M059J (cell line): ENCODE measurements at places on chromosomes 1 and 21.
A peak's percentile ranks its signal among the peaks of the same experiment; 100 is the strongest.

DNA sequence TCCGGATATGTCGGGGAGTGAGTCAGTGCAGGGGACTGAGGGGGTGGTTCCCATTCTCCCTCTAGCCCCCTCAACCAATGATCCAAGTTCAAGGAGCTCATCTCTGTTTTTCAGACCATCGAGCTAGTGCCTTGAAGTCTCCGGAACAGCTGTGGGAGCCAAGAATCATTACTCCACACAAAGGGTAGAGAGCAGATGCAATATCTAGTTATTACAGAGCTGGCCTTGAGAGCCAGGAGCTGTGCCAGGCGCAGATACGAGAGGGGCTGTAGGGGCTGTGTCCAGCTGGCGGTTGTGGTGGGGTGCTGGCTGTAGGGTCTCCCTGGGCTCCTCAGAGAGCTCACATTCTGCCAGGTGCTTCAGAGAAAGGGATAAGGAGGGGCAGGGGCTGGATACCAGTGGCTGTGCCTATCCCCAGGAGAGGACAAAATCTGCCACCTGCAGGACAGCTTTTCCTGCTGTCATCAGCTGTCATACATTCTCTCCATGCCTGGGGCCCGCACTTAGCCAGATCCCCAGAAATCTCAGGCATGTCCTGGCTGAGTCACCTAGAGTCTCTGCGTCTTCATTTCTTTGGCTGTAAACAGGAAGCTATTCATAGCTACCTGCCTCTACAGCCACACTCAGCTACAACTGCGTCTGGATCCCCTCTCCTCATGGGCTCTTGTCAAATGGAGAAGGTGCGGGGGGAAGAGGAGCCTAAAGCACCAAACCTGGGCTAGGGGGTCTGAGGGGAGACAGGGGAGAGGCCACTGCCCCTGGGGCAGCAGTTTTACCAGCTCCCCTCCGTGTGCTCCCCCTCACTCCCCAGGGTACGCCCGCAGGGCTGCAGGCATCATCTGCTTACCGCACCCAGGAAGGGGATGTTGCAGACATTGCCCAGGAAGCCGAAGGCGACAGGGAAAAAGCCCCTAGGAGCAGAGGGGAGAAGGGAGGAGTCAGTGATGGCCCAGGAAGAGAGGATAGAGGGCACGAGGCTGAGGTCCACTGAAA, 2.4 kb upstream of the KISS1 start:
- peak; percentile 96 for DNase-seq

- peak; percentile 77 for DNase-seq
Observed at GRCh38 chr1:202599669-202600431, 110.4 kb downstream of the SYT2 start.

GRCh38 chr1:27118440-27118689, 36.6 kb downstream of the SLC9A1 start:
- DNase-seq: no peak

- DNase-seq: no peak
Observed at GRCh38 chr1:211816586-211816985, 14.0 kb downstream of the LPGAT1 start.

DNA sequence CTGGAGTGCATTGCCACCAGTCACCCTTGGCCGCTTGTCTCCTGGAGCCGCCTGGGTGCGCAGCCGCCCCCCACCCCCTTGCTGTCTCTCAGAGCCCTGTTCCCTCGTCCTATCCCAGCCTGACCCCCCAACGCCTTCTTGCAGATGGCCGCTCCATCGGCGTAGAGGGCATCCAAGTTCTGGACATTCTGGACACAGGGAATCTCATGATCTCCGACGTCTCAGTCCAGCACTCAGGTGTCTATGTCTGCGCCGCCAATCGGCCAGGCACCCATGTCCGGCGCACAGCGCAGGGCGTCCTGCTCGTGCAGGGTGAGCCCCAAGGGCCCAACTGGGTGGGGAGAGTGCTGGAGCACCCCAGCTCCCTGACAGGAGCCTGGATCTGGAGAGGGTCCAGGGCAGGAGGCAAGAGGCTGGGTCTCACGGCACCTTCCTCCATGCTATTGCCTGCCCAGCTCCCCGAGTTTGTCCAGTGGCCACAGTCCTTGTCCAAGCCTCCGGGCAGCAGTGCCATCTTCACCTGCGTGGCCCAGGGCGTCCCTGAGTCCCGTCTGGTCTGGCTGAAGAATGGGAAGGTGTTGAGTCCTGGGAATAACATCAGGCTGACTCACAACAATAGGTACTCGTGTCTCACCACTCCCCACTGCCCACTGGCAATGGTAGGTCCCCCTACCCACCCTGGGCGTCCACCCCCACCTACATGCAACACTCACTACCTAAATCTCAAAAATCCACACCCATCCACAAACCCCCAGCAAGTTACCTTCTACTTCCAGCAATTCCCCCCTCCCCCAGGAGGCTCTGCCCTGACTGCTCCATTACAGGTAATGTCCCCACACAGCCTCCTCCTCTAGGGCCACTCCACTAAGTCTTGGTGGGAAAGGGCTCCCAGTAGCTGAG, 24.6 kb downstream of the SLC27A3 start:
- no peak for DNase-seq

DNA sequence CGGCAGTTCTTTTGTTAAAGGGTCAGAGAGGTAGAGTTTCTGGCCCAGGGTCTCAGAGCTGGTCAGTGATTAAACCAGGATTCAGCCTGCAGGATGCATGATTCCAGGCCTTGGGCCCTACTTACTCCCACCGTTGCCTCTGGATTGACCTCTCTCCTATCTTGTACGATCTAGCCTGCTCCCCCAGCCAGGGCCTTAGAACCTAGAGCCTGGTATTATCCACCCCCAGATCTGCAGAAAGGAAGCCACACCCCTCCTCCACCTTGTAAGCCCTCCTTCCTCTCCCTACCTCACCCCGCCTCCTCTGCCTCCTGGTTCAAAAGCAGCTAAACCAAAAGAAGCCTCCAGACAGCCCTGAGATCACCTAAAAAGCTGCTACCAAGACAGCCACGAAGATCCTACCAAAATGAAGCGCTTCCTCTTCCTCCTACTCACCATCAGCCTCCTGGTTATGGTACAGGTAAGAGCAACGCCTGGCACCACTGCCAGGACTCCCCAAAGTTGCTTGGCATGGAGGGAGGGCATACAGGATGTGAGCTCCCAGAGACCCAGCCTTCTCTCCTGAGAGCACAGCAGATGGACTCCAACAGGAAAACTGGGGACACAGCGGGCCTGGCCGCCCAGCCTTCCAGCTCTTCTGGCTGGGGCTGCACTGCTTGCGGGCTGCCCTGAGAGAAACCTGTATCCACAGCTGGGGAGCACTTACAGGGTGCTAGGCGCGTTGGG, at the start of gene CD52:
Gene CD52 (plus strand): TSS at position 347 of the 726 bp plus-strand sequence. CDS start 60 bp downstream, at position 407.
- no peak for DNase-seq

DNA sequence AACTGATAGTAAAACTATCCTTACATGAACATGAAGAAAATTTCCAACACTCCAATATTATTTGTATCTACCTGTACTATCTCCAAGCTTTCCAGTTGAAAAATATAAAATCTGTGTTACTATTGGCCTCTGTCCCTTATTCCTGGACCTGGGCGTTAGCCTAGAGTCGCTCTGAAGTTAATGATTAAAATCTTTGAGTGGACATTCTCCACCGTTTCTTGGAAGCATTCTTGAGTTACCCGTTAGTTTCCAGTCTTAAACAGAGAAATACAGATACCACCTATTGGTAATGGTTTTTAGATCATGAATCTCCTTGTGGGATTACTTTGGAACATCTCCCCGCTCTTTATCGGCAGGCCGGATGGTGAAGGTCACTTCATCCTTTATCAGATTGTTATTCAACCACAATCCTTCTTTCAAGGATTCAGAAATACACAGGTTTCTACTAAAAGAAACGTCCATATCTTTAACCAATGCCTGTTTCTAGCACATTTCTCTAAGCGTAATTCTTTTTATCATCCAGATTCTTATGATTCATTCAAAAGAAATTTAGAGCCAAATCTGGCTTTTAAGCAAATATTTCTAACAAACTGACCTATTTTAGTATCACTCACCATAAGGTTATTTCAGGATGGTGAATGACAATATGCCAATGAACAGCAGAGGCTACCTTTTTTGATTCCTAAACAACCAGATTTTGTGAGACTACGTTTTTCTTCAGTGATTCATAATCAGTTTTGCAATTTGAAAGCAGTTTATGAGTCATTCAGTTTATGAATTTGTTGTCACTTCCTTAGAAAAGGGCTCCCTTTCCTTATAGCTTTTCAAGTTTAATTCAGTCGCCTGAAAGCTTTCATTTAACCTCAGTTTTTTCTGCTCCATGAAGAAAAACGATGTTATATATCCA, 70.2 kb upstream of the ERRFI1 start:
- peak; percentile 95 for DNase-seq

GRCh38 chr1:97252076-97252475, 530.5 kb downstream of the PTBP2 start:
- DNase-seq: peak; percentile 50

- peak; percentile 70 for DNase-seq
Observed at GRCh38 chr1:43372172-43372571, 4.4 kb upstream of the ELOVL1 start.

- no peak for DNase-seq
Observed at GRCh38 chr1:195580988-195581387, 1027.3 kb downstream of the KCNT2 start.

DNA sequence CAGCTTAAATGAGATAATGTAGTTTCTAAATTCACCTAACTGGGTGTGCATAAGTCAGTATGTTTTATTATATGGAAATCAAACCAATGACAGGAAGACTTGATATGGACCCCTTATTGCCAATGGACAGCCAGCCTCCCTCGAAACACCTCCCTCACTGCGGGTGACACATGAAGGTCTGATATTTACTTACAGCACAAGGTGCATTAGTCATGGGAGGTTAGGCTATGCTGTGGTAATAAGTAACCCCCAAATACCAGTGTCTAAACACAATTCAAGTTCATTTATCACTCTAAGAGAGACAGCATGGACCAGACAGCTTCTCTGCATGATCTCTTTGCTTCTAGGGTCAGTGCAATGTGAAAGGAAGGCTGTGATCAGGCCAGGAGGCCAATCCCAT, 126.0 kb upstream of the KCNJ6 start:
- DNase-seq: peak; percentile 38

GRCh38 chr21:34612557-34612956, 2.4 kb downstream of the RCAN1 start:
- no peak for DNase-seq

DNA sequence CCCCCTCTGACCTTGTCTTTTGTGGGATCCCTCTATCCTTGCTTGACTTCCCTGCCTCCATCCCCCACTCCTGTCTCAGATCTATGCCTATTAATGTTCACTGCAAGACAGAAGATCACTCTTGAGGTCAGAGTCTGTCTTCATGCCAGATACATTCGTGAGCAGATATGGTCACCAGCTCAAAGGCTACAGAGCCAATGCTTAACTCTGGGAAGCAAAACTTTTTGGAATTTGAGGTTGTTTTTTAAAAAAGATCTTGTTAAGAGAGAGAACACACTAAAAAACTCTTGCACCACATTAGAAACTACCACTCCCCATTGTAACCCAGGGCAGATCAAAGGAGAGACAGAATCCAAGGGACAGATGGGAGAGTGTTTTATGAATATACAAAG, 17.1 kb upstream of the A3GALT2 start:
- DNase-seq: peak; percentile 28

DNA sequence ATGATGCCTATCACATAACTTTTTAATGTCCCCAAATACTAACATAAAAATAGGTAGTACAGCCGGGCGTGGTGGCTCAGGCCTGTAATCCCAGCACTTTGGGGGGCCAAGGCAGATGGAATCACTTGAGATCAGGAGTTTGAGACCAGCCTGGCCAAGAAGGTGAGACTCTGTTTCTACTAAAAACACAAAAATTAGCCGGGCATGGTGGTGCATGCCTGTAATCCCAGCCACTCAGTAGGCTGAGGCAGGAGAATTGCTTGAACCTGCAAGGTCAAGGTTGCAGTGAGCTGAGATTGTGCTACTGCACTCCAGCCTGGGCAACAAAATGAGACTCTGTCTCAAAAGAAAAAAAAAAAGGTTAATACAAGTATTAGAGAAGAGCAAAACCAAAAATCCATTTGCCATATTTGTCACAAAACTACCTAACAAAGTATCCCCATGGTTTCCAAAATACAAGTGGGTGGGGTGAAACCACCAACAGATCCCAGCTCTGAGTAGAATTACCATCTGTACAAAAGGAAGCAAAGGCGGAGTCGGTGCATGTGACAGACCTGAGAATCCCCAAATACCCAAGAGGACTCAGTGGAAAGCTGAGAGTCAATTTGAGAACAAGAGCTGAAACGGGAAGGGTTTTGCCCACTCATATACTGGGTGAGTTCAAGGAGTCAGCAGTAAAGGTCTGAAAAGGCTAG, 113.2 kb downstream of the TOMM20 start:
- no peak for DNase-seq

DNA sequence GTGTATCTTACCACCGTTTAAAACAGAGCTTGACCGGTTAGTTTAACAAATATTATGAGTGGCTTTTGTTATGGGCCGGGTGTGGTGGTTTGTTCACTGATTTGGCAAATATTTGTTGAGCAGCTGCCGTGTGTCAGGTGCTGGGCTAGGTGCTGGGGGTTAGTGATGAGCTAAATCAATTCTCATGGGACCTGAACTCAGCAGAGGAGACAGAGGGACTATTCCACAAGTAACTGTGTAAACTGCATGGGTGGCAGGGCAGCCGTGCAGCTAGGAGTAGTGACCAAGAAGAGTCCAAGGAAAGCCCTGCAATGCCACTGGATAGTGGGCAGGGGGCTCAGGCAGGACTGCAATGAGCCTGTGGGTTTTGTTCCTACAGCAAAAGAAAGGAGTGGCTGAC, 11.2 kb upstream of the C2CD2 start:
- DNase-seq: no peak

DNA sequence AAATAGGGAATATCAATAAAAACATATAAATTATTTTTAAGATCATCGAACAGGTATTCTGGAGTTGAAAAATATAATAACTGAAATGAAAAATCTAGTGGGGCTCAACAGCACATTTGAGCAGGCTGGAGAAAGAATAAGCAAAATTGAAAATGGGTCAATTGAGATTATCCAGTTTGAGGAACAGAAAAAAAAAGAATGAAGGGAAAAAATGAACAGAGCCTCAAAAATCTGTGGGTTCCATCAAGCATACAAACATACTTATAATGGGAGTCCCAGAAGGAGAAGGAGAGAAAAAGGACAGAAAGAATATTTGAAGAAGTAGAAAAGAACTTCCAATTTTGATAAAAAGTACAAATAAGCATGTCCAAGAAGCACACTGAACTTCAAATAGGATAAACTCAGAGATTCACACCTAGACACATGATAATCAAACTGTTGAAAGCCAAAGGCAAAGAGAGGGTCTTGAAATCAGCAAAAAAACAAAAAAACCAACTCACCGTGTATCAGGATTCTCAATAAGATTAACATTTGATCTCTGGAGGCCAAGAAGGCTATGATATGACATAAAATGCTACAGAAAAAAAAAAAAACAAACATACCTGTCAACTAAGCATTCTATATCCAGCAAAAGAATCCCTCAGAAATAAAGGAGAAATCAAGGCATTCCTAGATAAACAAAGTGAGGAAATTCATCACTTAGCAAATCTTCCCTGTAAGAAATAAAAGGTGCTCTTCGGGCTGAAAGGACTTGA, 5.4 kb upstream of the COQ8A start:
- no peak for DNase-seq

- no peak for DNase-seq
Observed at GRCh38 chr1:107883562-107883961, 81.4 kb downstream of the VAV3 start.

GRCh38 chr1:241810769-241811405, 37.1 kb upstream of the EXO1 start:
- DNase-seq: no peak
